ENCODE measurements at places on chromosomes 11 and 22.

GRCh38 chr22:41177622-41178424 lies 27.3 kb upstream of the L3MBTL2 start:
- DNase-seq = no peak

GRCh38 chr22:27993201-27993635 lies 74.2 kb upstream of the PITPNB start:
- DNase-seq = no peak

- DNase-seq = peak; percentile 93
These were observed 10.6 kb downstream of the RPL3 start for GRCh38 chr22:39308614-39309363.

- no peak for DNase-seq
These were observed 68.8 kb downstream of the RTL6 start for GRCh38 chr22:44428941-44429830.

GRCh38 chr11:126375726-126376125 lies 20.2 kb downstream of the ST3GAL4 start:
- DNase-seq = peak; percentile 79

DNA sequence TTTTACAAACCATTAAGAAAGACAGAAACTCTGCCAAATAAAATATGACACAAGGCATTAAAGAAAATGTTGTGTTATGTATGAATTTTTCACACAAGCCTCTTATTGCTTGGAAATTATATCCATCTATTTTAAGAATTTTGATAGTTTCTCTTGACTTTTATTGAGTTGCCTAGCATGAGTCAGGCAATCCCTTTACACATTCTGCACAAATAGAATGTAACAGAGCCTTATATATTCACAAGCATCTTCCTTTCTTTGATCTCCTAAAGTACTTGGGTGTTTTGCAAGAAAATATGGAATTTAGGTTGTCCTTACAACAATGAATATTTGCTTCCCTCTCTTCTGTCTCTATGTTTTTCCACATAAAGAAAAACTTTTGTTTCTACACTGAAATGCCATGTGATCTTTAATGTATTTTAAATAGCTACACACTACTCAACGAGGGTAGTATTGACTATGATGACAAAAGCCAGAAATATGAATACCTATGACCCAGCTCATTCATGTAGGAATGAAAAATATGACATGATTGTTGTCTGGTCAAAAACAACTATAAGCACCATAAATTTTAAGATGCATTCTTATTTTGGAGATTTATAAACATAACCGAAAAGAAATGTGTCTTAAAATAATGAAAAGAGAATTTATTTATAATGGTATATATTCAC lies 398.8 kb downstream of the GUCY1A2 start:
- DNase-seq = no peak

DNA sequence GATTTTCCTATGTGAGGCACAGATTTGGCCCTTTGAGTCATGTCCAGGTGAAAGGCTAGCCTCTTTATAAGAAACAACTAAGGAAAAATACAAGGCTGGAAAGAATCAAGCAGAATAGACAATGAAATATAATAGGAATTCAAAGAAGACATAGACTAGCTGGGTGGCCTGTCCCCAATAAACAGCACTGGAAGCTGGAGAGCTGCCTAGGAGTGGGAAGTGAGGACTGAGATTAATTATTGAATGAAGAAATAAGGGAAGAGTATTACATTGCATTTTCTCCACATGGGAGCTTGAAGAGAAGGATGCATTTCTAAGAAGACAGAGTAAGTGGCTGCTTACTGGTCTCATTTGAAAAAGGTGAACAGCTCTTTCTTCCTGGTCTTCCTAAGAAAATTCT lies 100.0 kb downstream of the CCDC34 start:
- DNase-seq = no peak

- peak; percentile 87 for DNase-seq
These were observed 4.8 kb upstream of the POU2F3 start for GRCh38 chr11:120235024-120235628.

GRCh38 chr11:30111786-30112185 lies 95.0 kb upstream of the KCNA4 start:
- no peak for DNase-seq

GRCh38 chr11:41289408-41289807 lies 170.0 kb downstream of the LRRC4C start:
- no peak for DNase-seq

GRCh38 chr22:38355275-38355674 lies 38.0 kb upstream of the CSNK1E start:
- no peak for DNase-seq

- no peak for DNase-seq
These were observed 18.7 kb downstream of the TTC17 start for GRCh38 chr11:43377389-43377788.

GRCh38 chr11:121706884-121707420 lies 254.2 kb upstream of the SORL1-AS1 start:
- DNase-seq = no peak

DNA sequence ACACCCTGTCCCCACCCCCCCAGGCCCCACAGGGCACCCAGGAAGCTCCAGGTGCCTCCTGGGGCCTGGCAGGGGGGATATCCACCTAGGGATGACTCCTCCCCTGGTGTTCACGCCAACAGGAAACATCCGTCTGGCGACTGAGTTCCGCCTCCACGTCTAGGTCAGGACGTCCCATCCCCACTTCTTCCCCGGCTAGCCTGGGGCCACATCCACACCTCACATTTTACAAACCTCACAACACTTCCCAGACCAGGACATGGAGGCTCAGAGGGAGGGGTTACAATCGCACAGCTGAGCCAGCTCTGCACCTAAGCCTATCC lies 21.0 kb downstream of the MAFF start:
- peak; percentile 83 for DNase-seq

- no peak for DNase-seq
These were observed 166.7 kb downstream of the ST3GAL4 start for GRCh38 chr11:126522152-126522551.

DNA sequence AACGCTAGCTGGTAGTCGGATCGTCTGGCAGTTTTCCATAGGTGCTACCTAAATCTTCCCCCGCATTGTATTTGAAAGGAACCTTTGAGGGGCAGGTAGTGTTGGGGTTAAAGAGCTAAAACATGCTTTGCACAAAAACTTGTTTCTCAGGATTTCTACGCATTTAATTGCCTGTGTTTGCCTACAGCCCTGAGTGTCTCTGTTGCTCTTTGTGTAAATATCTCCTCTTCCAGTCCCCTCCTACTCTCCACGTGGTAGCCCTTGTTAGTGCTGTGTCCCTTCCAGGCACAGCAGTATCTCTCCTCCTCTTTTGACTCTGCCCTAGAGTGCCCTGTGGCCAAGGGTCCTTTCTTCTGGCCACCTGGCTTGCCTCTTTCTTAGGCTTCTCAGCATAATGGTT lies 81.7 kb downstream of the BARX2 start:
- DNase-seq = peak; percentile 65

- DNase-seq = peak; percentile 69
These were observed 67.3 kb downstream of the MCHR1 start for GRCh38 chr22:40746428-40747220.

DNA sequence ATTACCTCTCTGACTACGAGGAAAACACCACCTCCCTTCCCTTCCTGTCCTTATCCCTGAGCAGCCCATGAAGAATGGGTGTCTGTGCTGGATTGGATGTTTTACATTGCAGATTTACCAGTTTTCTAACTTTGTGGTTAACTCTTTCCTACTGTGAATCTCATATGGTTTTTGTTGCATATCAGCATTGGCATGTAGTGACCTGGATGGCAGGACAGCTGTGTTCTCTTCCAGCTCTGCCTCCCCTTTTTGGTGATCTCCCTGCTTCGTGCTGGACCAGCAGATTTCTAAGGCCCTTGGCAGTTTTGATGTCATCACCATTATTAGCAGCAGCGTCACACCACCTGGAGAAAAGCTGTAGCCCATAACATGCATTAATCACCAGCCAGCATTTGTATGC lies 26.7 kb downstream of the OR6Q1 start:
- no peak for DNase-seq

DNA sequence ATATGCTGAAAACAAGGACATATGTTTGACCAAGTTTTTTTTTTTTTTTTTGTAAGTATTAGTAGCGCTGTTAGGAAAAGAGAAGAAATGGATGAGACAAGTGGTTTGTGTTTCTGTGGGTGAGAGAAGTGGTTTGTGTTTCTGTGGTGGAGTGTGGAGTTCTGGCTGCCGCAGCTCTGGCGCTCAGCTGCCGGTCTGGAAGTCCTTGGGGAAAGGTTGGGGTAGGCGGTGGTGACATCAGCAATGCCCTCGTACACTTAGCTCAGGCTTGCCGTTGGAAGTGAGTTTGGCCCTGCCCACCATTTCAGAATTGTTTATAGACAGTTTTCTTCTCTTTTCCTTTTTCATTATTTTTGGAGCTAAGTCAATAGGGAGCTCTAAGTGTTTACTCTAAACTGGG lies 116.6 kb downstream of the TBC1D22A start:
- no peak for DNase-seq

DNA sequence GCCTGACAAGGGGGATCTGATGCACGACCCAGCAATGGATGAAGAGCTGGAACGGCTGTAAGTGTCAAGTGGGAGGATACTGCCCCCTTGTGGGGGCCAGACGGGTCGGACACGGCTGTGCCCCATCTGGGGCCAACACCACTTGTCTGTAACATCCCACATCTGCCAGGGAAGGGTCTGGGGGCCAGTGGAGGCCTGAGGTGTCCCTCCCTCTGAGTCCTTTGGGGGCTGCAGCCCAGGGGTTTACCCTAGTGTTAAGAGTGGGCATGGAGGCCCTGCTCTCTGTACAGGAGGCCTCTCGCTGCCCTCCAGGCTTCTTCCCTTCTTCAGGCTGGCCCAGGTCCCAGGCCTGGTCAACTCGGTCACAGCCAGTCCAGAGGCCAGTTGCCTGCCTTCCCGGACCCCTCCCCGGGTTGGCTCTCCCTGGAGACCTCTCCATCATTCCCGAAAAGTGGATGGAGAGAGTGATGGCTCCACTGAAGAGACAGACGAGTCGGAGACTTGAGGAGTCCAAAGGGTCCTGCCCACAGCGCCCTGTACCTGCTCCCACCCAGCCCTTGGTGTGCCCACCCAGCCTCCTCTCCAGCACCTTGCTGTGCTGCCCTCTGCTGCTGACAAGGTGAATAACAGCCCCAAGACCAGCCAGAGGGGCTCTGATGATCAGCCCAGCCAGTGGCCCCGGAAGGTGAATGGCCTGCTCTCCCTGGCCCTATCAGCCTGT lies 15.4 kb downstream of the ARFGAP2 start:
- peak; percentile 65 for DNase-seq

DNA sequence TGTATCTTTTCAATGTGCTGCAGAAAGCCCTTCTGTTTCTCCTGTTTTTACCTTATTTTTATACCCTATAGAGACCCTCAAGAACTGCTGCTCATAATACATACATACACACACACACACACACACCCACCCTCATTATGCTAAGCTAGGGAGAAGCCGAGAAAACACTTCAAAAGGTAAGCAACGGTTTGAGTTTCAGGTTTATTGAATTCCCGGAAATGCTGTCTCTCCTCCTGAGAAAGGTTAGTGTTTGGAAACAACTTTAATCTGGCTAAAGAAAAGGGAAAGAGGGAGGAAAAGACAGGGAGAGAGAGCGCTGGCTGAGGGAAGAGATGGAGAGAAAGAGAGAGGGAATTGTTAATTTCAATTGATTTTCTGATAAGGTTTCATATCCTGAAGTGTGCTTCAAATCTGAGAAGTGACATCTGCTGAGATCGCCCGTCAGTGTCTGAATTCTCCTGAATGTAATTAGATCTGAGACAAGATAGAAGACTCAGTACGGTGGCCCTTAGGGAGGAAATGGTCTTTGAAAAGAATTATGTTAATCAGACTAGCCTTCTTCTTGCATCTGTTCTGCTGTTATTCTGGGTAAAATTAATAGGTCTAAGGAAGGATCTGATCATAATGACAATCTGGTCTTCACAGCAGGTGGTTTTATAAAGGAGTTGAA lies 169.1 kb downstream of the NXPE2 start:
- DNase-seq = no peak

GRCh38 chr22:24474221-24474620 lies 20.9 kb upstream of the UPB1 start:
- DNase-seq = peak; percentile 53

DNA sequence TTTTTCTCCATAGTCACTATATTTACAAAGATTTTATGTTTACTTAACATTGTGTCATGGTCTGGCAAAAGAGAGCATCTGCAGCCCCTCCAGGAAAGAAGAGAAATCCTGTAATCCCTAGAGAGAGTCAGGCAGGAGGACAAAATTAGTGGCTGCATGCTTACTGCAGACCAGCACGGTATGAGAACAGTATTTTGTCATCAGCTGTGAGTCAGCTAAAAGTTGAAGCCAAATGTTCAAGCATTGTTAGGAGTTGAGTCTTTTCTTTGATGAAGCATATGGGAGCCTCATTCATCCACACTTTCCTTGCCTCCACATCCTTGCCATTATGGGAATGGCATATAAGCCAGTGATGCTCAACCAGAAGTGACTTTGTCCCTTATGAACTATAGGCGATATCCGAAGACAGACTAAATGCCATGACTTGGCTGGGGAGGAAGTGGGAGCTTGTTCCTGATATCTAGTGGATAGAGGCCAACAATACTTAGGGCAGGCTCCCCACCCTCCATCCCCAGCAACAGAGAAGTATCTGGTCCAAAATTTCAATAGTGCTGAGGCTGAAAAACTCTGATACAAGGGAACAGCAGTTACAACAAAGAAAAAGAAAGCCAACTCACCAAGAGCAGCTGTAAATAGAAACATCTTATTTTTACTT lies 112.0 kb upstream of the OR5AK2 start:
- peak; percentile 82 for DNase-seq

DNA sequence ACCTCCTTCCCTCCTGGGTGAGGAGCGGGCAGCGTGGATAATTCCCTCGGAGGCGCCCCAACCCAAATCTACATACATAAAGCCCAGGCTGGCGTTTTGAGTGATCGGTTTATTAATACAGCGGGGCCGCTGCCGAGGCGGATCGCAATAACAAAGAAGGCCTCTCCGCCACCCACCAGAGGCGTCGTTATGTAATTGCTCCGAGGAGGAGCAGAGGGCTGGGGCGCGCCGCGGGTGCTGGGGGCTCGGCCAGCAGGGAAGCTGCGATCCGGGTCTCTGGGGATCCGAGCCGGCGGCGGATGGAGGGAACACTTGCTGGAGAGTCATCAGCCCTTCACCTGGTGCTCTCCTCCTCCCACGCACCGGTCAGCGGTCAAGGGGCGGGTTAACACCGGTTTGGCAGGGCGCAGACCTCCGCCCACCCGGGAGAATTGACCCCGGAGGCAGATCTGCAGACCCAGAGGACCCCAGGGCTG lies 6.4 kb upstream of the TP53I11 start:
- no peak for DNase-seq

- DNase-seq = no peak
These were observed 121.7 kb downstream of the OSBP2 start for GRCh38 chr22:30816413-30816812.

DNA sequence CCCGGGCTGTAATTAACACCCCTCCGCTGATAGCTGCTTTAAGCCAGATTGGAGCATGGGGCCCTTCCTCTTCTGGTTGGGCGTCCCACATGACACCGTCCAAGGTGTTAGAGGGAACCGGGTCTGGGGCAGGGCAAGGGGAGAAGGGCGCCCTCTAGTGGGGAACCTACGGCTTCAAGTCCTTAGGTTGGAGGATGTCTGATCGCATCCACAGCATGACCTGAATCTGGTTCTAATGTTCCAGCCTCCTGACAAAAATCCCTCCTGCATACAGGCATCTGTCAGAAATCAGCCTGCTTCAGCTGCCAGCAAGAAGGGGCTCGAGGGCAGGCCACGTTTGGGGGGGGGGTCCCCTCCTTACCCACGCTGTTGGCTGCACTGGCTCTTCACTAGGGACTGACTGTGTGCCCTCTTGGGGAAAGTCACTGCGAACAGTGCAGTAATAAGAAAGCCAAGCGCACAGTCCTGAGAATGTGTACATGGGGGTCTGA lies 94.2 kb upstream of the TBCEL start:
- peak; percentile 55 for DNase-seq

Measured in epithelial cell of esophagus (primary cell).